ENCODE measurements at places on chromosomes 2 and 18.

GRCh38 chr2:138071720-138072719, 107.7 kb downstream of the HNMT start:
- no peak for DNase-seq

DNA sequence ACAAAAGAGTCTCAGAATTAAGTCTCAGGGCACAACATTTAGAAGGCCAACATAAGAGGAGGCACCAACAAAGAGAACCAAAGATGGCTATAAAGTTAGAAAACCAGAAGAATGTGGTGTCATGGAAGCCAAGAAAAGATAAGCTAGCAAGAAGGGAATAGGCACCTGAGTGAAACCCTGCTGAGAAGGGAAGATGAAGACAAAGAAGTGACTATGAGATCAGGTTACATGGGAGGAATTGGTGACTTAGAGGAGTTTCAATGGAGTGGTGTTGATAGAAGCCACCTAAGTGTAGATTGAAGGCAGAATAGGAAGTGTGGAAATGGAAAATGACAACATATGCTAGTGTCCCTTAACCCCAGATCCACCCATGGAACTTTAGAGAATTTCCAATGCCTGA, 327.6 kb upstream of the KCNJ3 start:
- DNase-seq = no peak

DNA sequence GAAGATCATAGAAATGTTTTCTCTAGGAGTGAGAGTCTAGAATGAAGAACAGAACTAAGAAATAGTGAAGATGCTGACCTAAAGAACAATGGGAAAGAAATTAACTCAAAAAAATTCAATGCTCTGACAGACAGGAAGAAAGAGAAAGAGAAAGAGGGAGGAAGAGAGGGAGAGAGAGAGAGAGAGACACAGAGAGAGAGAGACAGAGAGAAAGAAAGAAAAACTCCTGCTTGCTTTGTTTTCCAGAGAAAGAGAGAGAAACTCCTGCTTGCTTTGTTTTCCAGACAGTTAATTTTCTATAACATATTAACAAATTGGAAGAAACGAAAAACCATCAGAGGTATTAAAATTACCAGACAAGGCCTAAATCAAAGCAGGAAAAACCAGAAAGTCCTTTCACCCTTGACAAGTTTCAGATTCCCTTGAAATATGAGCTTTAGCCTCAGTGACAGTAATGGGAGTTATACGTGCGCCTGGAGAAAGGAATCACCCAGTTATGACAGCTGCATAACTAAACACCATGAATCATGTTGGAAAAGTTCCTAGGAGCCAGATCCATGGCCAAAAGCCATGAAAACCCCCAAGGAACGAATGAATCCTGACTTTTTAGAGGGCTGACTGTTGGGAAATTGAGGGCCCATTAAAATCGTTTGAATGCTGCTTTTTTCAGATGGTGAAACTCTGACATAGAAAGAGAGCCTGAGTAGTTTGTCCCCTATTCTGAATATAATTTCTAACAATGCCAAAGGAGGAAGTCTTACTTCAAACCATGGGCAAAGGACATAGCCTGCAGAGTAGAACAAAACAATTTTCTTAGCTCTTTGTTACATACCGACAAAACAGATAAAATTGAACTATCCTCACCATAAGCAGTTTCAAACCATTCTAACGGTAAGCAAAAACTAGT, 228.6 kb upstream of the CHST9 start:
- no peak for DNase-seq

- no peak for DNase-seq
These were observed 11.1 kb downstream of the SNRPG start for GRCh38 chr2:70282439-70282838.

DNA sequence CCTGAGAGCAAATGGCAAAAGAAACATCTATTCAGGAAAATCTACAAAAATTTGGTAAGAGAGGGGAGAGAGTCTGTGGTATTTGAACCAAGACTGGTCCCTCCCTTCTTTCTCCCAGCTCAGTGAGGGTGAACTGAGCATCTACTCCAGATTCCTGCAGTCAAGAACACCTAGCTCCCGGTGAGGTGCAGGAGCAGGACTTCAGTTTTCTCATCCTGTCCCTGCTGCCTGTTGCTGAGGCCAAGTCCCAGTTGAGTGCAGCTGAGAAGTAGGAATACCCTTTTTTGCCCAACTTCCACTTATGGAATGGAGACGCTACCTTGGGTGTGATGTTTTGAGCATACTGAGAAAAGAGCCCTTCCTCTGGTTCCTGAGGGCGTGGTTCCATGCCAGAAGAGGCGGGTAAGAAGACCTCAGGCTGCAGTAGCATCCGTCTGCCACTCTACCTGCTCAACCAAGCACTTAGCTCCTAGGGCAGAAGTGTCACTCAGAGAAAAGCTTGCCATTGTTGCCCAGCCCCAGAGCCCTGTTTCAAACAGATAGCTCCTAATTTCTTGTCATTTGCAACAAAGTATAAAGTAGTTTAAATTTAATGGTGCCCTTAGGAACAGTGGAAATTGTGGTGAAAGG, 112.9 kb downstream of the SOS1 start:
- no peak for DNase-seq

GRCh38 chr2:203830304-203831055, 37.1 kb upstream of the CTLA4 start:
- no peak for DNase-seq

GRCh38 chr2:201188449-201188848, 5.5 kb downstream of the CASP10 start:
- no peak for DNase-seq

- DNase-seq = no peak
These were observed 2.1 kb upstream of the VWA3B start for GRCh38 chr2:98084869-98085238.

- DNase-seq = no peak
These were observed 110.7 kb downstream of the SH3RF3 start for GRCh38 chr2:109239720-109240119.

- no peak for DNase-seq
These were observed 21.7 kb downstream of the REV1 start for GRCh38 chr2:99468155-99468554.

DNA sequence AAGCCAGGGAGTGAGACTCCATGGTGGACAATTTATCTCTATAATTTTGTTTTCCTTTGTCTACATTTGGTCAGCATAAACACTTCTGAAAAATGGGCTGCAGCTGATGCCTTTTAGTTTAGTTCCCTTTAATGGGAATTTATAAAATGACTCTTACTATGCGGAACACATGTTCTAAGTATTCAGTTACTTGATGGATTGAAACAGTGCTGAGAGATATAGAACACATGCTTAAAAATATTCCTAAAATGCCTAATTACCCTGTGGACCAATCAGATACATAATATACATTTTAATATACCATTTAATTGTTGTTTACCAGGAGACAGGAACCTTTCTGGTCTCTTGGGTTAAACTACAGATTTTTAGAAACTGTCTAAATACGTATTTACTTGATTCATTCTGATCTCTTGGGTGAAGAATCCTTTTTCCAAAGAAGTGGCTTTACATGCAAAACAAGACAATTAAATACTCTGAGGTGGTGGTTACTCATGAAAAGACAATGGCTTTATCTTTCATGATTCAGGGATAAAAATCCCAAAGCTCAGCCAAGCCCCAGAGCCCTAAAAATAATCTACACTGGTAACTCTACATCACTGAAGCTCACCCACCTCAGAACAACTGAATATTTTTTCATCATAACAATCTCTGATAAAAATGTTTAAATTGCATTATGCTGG, 128.1 kb upstream of the SERTAD2 start:
- no peak for DNase-seq

DNA sequence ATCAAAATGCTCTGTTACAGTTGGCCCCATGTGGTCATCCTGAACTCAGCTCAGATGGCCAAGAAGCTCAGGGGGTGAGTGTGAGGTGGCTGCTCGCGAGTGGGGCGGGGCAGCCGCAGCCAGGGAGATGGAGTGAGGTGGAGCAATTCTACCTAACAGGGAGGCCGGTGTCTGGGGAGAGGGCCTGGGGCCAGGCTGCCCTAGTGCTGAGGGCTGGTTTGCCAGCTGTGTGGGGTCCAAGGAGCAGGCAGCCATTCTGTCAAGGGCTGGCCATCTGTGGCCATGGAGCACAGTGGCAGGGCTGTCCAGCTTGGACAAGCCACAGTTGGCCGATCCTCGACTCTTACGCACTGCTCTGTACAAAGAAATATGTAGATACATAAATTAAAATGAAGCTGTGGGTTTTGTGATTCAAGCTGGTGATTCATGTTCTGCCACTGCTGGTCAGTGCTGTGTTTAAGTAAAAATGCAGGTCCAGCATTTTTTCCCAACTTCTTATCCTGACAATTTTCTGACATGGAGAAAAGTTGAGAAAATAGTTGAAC, 82.1 kb downstream of the HS6ST1 start:
- no peak for DNase-seq

- no peak for DNase-seq
These were observed 82.5 kb upstream of the ARL4C start for GRCh38 chr2:234579231-234579962.

GRCh38 chr2:53632714-53633113, 134.9 kb upstream of the CHAC2 start:
- no peak for DNase-seq

DNA sequence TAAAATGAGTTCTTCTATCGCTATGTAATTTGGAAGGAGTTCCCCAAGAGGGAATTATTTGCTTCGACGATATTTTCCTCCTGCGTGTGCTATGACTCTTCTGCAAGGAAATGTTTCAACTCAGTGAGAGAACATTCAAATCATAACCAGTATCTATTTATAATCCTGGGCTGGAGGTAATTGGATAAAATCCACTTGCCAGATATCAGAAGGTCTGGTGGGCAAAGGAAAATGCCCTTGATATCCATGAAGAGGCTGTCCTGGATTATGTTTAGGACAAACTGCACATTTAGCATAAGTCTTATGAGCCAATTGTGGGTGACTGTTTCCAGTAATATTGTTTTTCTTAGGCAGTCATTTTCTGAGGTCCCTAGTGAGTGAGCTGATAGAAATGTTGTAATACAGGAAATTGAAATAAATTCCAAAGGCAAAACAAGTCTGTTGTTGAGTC, 17.7 kb downstream of the RPIA start:
- no peak for DNase-seq

DNA sequence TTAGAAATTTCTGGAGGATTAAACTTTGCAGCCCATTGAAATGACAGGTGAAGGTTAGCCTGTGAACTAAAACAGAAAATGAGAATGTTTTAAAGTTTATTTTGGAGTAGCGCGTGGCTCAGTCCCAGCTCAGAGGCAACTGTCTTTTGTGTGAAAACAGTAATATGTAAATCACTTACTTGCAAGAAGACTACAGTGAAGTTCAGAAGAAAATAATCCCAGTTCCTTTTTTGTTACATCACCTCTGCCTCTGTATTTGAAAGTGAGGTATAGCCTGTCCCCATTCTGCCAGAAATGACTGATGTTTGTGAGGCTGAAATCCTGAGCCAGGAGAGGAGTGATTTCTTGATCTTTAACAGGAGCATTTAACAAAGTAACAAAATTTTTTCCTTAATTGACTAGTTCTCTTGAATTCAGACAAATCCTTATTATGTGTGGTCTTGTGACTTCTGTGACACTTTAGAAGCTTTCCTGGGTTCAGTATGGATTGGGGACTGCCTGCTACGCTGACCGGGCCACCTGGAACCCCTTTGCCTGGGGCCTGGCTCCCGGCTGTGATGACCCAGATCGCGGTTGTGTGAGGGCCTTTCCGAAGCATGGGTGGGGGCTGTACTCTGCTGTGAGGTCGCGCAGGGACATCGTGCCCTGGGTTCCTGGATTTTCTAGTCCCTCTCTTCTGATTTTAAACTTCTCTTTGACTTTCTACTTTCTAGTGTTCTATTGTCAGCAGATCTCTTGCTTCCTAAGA, 24.3 kb downstream of the TRAPPC12 start:
- no peak for DNase-seq

DNA sequence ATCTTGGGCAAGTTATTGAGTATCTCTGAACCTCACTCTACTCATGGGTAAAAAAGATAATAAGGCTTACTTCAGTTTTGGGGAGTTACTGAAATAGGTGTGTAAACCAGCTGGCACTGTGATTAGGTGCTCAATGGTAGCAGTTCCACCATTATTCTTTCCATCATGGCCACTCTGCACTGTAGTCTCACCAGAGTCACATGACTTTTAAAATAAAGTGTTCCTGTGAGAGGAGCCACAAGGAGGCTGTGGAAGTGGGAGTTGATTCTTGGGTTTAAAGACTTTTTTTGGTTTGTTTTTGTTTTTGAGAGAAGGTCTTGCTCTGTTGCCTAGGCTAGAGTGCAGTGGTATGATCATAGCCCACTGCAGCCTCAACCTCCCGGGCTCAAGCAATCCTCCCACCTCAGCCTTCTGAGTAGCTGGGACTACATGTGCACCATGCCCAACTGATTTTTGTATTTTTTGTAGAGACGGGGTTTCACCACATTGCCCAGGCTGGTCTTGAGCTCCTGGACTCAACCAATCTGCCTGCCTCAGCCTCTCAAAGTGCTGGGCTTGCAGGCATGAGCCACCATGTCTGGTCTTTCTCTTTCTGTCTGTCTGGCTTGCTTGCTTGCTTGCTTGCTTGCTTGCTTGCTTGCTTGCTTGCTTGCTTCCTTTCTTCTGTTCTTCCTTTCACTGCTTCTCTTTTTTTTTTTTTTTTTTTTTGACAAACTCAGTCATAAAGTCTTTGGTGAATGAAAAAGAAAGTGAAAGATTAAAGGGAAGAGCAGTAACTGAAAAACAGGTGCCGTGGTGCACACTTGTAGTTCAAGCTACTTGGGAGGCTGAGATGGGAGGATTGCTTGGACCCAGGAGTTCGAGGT, 21.2 kb upstream of the ACVR1 start:
- no peak for DNase-seq

DNA sequence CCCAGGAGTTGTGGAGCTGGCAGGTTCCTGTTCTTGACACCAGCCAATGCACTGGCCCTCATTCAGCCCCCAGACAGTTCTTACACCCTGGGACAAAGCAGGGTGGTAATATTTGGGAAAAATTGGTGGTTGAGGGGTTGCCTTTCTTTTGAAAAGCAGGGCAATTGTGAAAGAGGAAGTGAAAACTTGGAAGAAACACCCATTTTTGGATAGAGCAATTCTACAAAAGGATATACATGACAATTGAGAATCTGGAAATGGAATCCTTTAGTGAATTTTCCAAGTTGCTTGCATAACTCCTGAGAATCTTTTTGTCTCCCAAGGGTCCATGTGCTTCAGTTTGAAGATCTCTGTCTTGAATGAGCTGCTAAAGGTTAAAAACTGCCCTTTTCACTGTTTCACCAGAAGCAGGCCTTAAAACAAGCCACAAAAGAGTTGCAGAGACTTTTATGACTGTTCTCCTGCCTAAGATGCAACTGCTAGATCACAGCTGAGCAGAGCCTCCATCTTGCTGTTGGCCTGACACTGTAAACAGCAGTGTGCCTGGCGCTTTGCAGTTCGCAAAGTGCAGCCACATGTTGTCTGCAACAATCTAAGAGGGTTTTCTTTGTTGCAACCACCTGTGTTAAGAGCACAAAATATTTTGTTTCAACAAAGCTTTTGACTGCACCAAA, 11.8 kb downstream of the COL4A4 start:
- DNase-seq = no peak

Measured in NCI-H526 (cell line).